ENCODE measurements at places on chromosomes 4 and X.

- DNase-seq: no peak
Observed at GRCh38 chr4:121144021-121144420, 20.1 kb downstream of the TNIP3 start.

DNA sequence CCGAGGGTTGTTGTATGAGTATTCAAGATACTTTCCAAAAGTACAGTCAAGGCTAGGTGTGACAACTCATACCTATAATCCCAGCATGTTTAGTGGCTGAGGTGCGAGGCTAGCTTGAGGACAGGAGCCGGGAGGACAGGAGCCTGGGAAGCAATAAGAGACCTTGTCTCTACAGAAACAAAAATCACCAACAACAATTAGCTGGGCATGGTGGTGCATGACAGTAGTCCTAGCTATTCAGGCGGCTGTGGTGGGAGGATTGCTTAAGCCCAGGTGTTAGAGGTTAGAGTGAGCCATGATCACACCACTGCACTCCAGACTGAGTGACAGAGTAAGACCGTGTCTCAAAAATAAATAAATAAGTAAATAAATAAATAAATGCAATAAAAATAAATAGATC is 91.6 kb downstream of the TLL1 start:
- no peak for DNase-seq

- no peak for DNase-seq
Observed at GRCh38 chrX:153557618-153558355, 40.3 kb downstream of the ATP2B3 start.

DNA sequence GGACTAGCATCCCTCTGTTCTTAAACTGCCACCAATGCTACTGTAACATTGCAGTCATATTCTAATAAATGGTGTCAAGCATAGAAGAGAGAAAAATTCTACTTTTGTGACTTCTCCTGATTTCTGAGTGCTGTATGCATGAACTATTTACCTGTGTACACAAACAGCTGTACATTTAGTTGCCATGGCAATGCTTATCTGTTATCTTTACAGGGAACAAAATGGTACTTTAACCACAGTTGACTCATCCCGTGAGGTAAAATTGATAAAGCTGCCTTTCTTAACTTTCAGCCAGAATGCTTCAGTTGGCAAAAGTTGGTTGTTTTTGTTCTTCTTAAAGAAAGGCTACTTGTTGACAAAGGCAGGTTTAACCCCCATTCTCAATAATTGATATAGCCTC is 587.5 kb upstream of the MAGEB2 start:
- DNase-seq: no peak

GRCh38 chr4:38205261-38205660 is 245.1 kb downstream of the PTTG2 start:
- DNase-seq: no peak

- no peak for DNase-seq
Observed at GRCh38 chr4:135015771-135016170, 814.2 kb upstream of the PABPC4L start.

- DNase-seq: no peak
Observed at GRCh38 chr4:72814241-72814640, 245.2 kb upstream of the ADAMTS3 start.

GRCh38 chr4:25908491-25908901 is 5.5 kb upstream of the SMIM20 start:
- DNase-seq: no peak

DNA sequence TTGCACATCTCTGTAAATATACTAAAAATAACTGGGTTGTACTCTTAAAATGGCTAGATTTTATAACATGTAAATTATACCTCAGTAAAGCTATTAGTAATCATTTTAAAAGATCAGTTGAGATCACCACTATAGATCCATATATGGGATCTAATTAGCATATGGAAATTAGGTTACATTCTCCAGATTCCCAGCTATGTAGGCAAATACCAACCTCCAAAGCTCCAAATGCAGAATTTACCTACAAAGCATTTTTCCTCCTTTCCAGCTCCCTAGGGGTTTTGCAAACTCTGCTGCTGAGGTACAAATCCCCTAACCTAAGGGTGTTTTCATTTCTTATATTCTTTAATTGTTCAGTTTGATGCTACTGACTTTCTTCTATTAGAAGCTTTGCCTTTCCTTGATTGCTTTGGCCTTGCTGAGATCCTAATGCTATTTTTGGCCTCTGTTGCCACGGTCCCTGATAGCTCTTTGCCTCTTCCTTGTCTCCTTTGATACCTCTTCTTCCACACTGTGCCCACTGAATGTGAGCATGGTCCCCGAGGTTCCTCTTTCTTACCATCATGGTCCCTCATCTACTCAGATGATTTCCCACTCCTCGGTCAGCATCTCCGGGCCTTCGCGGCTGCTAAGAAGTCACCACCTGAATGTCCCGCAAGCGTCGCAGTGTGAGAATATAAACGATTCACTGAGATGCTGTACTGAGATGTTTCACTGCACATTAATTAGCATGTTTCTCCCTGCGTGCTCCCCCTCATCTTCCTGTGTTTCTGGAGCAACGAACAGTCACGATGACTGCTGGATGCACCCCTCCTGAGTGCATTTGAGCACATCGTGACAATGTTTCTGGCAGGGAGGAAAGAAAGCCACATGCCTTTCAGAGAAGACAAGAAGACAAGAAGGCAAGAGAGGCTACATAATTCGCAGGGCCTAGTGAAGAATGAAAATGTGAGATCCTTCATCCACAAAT is 23.8 kb downstream of the ENPP6 start:
- DNase-seq: no peak

- DNase-seq: no peak
Observed at GRCh38 chrX:134172588-134173259, 64.3 kb upstream of the CCDC160 start.

DNA sequence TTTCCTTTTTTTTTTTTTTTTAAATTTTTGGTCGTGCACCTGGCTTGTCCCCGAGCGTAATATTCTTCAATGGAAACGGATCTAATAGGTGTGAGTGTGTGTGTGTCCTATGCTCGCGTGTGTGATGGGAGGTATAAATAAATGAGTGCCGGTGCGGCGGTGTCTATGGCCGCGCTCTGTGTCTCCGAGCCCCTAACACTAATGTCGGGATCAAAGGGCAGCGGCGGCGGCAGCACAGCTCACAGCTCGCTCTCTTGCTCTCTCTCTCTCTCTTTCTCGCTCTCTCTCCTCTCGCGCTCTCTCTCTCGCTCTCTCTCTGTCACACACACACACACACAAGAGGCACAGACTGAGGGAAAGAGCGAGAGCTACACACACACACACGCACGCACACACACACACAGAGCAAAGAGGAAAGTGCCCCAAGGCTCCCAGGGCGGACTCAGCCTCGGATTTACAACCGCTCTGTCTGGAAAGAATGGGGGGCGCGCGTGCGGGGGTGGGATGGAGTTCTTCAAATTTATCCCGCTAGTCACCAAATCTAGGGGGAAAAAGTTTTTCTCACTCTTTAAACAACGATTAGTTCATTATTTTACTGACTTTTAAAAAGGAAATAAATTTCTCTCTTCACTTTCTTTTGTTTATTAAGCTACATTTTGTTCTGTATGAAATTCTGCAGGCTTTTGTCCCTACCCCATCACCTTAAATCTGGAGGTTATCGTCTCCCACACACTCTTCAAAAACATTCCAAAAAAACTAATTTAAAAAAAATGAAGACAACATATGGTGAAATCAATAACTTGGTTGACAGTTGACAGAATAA is at the start of gene ZNF827:
TSS of gene ZNF827 (minus strand) at position 206 of the 823 bp plus-strand sequence. CDS start 416 bp downstream, outside the sequence.
- DNase-seq: peak; percentile 51

DNA sequence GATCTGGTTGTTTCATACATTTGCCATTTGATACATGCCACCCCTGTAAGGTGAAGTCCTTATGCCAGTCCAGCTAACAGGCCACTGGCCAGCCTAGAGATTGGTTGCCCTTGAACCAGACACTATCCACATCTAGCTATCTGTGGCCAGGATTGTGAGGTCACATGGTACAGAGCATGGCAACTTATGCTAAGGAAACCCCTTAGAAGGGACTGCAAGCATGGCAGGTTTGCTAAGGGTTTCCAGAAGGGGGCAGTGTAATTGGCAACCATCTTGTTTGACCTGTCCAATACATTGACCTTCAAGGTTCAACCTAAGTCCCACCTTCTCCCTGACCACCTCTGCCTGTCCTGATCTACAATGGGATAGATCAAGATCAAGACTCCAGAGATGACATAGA is 47.5 kb downstream of the SMC1A start:
- no peak for DNase-seq

- DNase-seq: no peak
Observed at GRCh38 chr4:7806338-7807090, 133.1 kb downstream of the AFAP1 start.

DNA sequence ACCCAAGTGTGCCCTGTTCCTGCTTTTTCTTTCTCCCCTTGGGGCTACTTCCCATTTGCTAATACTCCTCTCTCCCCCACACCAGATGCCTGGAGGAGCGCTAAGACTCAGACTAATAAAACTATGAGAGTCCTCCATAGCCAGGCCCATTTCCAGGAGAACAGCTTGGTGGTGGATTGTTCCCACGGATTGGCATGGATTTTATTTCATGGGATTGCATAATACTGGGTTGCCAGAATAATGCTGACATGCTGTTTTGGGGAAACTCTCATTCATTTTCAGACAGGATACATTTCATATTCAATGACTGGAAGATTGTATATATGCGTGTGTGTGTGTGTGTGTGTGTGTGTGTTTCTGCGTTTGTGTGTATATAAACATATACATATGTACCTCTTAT is 447.5 kb upstream of the PITX2 start:
- DNase-seq: no peak

Data from NCI-H1930 (cell line).